ENCODE measurements at places on chromosomes 4 and X. TPM values are rescaled to one million over a fixed set of nuclear protein-coding genes. Genes with fewer than 3 reads are reported as not detected.

- no peak for DNase-seq
- no peak overlapping the region for H3K4me3 ChIP-seq
- no peak overlapping the region for H3K27ac ChIP-seq
- H3K27me3 ChIP-seq = peaks cover 9% of the 10 kb centered on the region
- H3K4me1 ChIP-seq = no peaks in the 10 kb centered on the region
- H3K36me3 ChIP-seq = no peaks in the 10 kb centered on the region
These were observed 92.0 kb upstream of the TEX13D start for GRCh38 chrX:124240422-124240821.

DNA sequence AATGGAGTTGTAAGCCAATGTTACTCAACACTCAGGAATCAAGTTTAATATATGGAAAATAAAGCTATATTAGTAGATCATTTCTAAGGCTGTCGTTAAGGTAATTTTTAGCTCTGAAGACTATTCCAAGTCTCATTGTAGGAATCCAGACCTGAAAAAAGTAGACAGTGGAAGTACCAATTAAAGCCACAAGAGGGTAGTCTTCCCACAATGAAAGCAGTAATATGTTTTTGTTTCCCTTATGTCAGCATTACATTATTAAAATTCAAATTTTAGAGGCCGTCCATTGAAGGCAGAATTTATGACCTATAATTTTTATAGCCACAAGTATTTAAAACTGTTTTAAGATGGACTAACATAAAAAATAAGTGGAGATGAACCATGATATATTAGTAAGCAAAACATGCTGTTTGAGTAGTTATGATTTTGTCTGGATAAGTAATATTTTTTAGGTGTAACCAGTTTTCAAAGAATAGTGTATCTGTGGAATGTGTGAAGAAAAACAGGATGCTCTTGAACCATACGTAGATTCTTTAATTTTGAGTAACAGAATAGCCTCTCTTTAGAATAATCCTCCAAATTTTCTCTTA lies 372.6 kb upstream of the TECRL start:
- no peaks in the 10 kb centered on the region for H3K36me3 ChIP-seq
- no peak overlapping the region for H3K27ac ChIP-seq
- H3K4me1 ChIP-seq = no peaks in the 10 kb centered on the region
- no peak for DNase-seq
- no peak overlapping the region for H3K4me3 ChIP-seq

- no peak overlapping the region for H3K4me3 ChIP-seq
- H3K27ac ChIP-seq = no peak overlapping the region
- no peaks in the 10 kb centered on the region for H3K4me1 ChIP-seq
- H3K27me3 ChIP-seq = no peaks in the 10 kb centered on the region
- no peak for DNase-seq
These were observed 56.9 kb upstream of the SPRY1 start for GRCh38 chr4:123339507-123340380.

DNA sequence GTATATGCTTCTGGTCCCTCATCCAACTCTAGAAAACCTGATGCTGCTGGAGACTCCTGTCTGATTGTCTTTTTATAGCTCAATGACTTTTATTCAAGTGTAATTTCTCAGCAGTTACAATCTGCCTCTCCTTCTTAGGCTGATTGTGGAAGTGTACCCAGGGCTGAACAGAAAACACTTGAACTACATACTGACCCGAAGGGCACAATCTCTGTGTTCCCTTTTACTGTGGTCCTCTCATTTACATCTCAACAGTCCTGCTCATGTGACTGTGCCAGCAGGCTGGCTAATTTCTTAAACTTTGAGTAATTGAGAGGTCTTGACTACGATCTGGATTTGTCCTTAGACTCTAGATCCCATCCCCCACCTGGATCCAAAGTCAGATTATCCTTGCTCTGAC lies 863.4 kb downstream of the PDHA2 start:
- no peak overlapping the region for H3K4me3 ChIP-seq
- H3K27me3 ChIP-seq = no peaks in the 10 kb centered on the region

FHIP1A gene
- 5.5 TPM for total RNA-seq

BMP3 gene
- total RNA-seq = 0.94 TPM

DNA sequence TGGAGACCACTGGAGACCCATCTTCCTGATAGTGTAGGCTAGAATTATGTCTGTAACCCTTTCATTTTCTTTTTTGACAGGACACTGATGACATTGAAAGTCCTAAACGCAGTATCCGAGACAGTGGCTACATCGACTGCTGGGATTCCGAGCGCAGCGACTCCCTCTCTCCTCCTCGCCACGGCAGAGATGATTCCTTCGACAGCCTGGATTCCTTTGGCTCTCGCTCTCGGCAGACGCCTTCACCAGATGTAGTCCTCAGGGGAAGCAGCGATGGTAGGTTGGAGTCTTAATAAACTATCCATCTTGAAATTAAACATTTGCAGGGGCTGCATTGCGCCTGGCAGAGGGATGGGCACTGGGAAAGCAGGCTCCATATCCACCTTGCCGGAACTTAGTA lies 75.4 kb downstream of the LIMCH1 start:
- no peaks in the 10 kb centered on the region for H3K36me3 ChIP-seq
- H3K27ac ChIP-seq = no peak overlapping the region
- H3K4me1 ChIP-seq = peaks cover 26% of the 10 kb centered on the region
- DNase-seq = no peak
- no peaks in the 10 kb centered on the region for H3K27me3 ChIP-seq
- no peak overlapping the region for H3K4me3 ChIP-seq

- no peak for DNase-seq
- no peak overlapping the region for H3K4me3 ChIP-seq
- no peaks in the 10 kb centered on the region for H3K27me3 ChIP-seq
- H3K36me3 ChIP-seq = no peaks in the 10 kb centered on the region
- peaks cover 11% of the 10 kb centered on the region for H3K4me1 ChIP-seq
These were observed 23.2 kb upstream of the RASL11B start for GRCh38 chr4:52838729-52839586.

DNA sequence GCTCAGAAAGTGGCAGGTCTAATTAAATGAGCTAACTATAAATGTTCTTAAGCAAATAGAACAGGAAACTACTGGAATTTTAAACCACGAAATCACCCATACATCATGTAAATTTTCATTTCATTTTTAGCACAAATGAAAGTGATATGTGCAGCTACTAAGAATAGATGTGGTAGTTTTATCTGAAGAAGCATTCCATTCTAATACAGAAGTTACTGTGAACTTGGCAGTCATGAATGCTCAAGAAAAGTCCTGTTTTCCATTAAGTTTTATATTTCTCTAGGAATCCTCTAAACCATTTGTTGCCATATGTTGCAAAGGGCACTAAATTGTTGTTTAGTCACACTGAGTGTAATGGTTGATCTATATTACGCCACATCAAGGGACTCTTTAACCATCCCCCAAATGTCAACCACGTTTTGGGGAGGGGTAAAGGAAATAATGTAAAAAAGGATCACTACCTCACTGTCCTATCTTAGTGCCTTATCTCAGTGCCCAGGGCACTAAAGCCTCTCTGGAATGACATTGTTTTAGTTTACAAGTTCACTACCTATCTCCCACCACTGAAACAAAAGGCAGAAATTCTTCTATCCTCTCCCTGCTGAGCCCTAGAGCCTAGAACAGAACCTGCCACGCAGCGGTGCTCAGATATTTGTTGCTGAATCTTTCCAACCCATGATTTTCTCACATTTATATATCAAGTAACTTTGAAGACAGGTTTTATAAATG lies 118.0 kb downstream of the SHISA3 start:
- H3K27ac ChIP-seq = no peak overlapping the region
- no peaks in the 10 kb centered on the region for H3K27me3 ChIP-seq
- no peaks in the 10 kb centered on the region for H3K36me3 ChIP-seq
- DNase-seq = no peak
- H3K4me3 ChIP-seq = no peak overlapping the region

DNA sequence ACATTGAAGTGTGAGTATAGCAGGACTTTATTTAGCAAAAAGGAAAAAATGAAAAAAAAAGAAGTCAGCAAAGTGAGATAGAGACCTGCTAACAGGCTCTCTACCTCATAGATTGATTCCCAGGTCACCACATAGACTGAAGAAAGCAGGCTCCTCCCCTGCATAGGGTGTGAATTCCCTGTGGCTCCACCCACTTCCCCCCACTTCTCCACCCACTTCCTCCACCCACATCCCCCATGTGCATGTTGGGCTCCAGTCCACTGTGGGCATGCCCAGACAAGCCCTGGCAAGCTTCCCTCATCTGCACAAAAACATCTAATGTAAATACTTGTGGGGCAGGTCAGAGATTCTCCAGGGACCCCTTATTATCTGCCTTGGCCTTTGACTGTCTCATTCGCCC lies 97.8 kb downstream of the TMEM47 start:
- no peak overlapping the region for H3K27ac ChIP-seq
- no peak overlapping the region for H3K4me3 ChIP-seq
- no peak for DNase-seq
- H3K27me3 ChIP-seq = no peaks in the 10 kb centered on the region
- no peaks in the 10 kb centered on the region for H3K4me1 ChIP-seq
- no peaks in the 10 kb centered on the region for H3K36me3 ChIP-seq

GRCh38 chr4:40980318-40980883 lies 230.6 kb downstream of the NSUN7 start:
- no peaks in the 10 kb centered on the region for H3K36me3 ChIP-seq
- DNase-seq = no peak
- no peak overlapping the region for H3K4me3 ChIP-seq
- no peaks in the 10 kb centered on the region for H3K27me3 ChIP-seq
- no peak overlapping the region for H3K27ac ChIP-seq

GPR82 gene
- 3.4 TPM for total RNA-seq

DNA sequence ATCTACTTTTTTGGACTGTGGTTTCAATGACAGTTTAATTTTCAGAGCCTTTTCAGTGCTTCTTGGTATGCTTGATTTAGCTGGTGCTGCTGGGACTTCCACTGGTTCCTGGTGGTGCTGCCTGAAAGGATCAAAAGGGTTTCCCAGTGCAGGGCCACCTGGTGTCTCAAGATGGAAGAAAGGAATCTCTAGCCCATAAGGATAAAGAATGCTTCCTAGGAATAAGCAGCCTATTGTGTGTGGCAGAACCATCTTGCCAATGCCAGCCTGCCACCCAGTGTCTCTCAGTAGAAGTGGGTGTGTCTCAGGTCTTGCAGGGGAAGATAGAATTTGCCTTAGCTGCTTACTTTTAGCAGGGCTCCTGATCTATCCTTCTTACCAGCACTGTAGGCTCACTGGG lies 15.0 kb upstream of the RAI2 start:
- peaks cover 23% of the 10 kb centered on the region for H3K27me3 ChIP-seq
- no peak overlapping the region for H3K4me3 ChIP-seq
- H3K36me3 ChIP-seq = no peaks in the 10 kb centered on the region
- DNase-seq = no peak
- no peak overlapping the region for H3K27ac ChIP-seq
- H3K4me1 ChIP-seq = no peaks in the 10 kb centered on the region

BEND2 gene
- total RNA-seq = not detected

BGN gene
- total RNA-seq = 202 TPM

- DNase-seq = no peak
- no peaks in the 10 kb centered on the region for H3K27me3 ChIP-seq
- H3K27ac ChIP-seq = no peak overlapping the region
- H3K4me3 ChIP-seq = no peak overlapping the region
These were observed 2528.4 kb downstream of the ARAP2 start for GRCh38 chr4:33715841-33716395.
